Cerebellar nuclear complex (tissue), 1 donor: ENCODE measurements at places on chromosomes 4 and X.

DNA sequence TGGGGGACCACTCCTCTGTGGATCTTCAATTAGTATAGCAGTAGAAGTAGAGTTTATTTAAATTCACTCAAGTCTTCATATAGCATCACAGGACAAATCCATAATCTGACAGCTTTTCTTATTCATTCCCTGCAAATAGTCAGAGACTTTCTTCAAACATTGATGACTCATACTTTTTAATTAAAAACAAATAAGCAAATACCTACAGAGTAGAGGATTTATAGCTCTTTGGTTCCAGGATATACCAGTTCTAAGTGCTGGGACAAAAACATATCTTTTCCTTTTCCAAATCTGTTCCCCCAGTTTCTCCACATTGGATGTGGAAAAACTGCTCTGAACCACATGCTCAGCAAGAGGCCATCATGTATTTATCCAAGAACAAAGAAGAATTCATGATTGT, 24.1 kb downstream of the EMCN start:
- no peak for DNase-seq

GRCh38 chr4:128427832-128428366, 140.3 kb upstream of the PGRMC2 start:
- no peak for DNase-seq

DNA sequence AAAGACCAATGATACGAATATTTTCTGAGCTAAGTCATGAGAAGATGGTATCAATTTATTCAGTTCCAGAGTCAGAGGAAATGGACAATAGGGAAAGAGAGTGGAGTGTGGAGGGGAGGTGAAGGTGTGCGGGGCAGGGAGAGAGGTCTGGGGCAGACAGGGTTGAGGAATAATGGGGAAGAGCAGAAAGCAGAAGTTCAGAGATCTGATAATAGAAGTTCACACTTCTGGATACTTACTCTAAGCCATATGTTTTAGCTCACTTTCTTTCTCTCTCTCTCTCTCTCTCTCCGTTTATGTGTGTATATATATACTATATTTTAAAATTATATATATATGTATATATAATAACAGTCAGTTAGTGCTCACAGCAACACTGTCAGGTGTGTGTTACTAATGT, 40.4 kb downstream of the FOXR2 start:
- DNase-seq: no peak

DNA sequence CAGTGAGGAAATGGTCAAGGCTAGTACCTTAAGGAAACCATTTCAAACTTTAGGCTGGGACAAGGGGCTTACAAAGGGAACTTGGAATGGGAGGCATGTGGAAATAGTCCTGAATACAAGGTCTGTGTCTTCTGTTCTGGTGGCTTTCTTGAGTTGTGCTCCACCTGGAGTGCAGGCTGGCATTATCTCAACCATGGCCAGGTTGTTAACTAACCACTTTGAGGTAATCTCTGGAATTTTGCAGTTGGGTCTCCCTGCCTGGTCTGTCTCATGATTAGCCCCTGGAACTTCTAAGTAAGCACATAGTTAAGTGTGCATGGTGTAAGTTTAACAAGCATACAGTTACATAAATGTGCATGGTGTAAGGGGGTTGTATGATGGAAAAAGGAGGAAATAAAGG, 77.5 kb downstream of the PCDH18 start:
- DNase-seq: no peak

- no peak for DNase-seq
Measured at GRCh38 chr4:112403101-112403945, 106.2 kb downstream of the ALPK1 start.

DNA sequence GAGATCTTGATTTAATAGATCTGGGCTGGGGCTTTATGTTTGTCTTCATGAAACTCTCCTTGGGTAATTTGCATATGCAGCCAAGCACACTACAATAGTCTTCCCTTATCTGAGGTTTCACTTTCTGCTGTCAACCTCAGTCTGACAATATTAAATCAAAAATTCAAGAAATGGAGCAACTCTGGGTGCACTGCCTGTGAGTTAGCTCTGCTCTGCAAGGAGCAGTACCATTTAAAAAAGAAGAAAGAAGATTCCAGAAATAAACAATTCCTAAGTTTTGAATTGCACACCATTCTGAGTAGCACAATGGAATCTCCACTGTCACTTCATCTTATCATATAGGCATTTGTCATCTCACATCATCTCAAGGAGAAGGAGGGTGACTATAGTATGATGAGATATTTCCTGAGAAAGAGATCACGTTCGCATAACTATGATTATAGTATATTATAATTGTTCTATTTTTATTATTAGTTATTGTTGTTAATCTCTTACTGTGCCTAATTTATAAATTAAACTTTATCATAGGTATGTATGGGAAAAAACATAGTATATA, 9.4 kb downstream of the FNIP2 start:
- no peak for DNase-seq

- DNase-seq: no peak
Measured at GRCh38 chr4:185341841-185342240, 53.9 kb downstream of the LRP2BP start.

GRCh38 chr4:80500613-80501012, 165.1 kb downstream of the CFAP299 start:
- DNase-seq: no peak
